ENCODE measurements at places on chromosomes 3 and 15.
A peak's percentile ranks its signal among the peaks of the same experiment; 100 is the strongest.

DNA sequence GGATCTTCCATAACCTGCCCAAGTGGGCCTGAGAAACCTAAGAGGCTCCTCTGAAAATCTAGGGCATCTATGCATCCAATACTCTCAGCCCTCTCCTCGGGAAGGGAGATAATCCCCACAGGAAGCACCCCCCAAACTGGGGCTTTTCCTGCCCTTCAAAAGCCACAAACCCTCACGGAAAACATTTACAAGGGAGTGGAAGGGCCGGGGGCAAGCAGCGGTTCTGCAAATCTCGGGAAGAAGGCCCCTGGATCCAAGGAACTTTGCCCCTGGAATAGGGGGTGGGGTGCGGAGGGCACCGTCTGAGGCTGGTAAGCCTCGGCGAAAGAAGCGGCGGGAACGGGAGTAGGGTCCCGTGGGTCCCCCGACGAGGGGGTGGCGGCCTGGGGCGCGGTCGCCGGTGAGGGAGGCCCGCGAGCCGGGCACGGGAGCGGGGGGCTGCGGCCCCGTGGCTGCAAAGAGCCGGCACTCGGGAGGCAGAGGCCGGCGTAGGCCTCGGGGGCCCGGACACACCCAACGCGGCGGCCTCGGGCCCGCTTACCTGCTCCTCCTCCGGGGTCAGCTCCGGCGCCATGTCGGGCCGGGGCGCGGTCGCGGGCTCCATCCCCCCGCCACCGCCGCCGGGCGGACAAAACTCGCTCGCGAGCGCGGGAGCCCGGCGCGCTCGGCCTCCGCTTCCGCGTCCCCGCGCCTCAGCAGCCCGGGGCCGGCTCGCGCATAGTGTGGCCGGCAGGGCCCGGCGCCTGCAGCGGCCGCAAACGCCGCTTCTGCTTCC is 755 bp downstream of the PTPN9 start:
- no peak for DNase-seq

DNA sequence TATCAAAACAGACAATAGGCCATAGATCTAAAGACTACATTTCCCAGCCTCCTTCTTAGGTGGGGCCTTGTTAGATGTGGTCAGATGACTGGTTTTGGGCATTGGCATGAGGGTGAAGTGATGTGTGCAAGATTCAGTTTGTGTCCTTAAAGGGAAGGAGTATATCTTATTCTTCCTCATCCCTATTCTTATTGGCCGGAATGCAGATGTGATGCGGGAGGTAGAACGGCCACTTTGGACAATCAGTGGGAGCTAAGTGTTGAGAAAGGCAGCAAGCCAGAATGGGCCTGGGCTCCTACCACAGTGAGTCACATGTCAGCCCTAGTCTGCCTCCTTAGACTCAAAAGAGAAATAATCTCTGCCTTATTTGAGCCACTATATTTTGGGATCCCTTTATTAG is 89.8 kb upstream of the MEX3B start:
- no peak for DNase-seq

- no peak for DNase-seq
Measured at GRCh38 chr3:101851850-101852714, 2.8 kb downstream of the NFKBIZ start.

DNA sequence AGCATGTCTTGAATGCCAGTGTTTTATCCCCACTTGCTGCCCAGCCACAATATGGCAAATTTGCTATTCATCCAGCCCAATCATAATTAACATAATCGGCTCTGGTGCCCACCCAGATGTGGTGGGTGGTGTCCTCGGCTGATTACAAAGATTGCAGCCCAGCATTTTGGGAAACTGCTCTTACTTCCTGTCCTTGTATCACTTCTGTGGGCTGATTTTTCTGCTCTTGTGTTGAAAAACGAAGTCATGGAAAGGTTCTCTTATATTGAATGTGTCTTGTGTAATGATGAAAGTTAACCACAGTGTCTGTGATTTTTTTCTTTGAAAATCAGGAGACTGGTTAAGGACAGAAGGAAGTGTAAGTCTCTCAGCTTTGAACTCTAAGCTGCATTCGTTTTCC is 141.7 kb downstream of the CACNA2D3 start:
- DNase-seq: no peak

DNA sequence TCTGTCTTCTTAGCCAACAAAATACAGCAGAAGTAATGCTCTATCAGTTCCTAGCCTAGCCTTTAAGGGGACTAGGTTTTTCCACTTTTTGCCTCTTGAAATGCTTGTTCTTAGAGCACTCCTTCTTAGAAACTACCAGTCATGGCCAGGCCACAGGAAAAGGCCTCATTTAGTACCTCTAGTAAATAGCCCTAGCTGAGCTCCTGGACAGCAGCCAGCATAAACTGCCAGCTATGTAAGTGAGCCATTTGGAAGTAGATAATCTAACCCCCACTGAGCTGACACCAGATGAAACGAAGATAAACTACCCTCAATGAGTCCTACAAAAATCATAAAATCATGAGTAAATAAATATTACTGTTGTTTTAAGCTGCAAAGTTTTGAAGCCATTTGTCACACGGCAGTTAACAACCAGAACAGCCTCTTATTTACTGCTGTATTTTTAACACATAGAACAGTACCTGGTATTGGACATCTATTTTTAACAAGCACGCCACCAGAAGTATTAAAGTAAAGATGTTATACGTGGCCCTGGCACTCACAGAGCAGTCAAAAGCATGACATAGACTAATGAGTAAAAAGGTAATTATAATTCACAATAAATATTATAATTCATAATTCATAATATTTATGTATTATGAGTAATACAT is 12.0 kb downstream of the TBC1D5 start:
- DNase-seq: no peak

DNA sequence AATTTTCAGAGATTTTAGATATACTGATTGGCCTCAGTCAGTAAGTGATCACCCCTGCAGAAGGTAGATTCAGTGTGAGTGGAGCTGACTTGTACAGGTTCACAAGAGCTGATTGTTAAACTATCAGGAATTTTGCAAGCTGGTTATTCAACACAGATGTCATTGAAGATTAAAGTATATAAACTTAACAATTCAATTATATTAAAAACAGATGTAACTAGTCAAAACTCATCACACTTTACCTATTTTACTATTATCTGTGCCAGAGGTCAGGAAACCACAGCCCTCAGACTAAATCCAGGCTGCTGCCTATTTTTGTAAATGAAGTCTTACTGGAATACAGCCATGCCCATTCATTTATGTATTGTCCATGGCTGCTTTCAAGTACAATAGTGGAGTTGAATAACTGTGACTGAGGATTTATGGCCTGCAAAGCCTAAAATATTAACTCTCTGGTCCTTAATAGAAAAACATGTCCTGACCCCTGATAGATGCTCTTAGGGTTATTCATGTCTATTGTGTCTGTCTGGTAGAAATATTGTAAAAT is 429.3 kb upstream of the PDZRN3 start:
- DNase-seq: no peak

DNA sequence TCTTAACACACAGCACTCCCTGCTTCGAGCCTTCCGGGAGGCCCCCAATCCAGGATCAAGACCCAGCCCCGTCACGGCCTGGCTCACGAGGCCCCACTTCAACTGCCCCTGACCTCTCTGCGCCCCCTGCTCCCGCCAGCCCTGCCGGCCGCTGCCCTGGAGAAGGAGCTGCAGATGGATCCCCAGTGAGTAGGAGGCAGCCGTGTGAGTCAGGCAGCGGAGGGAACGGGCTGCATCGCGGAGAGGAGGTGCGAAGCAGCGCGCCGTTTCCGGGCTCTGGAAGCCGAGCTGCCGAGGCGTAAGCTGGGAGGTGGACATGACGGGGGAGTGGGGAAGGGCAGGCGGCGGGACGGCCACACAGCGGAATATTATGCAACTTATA is 133.4 kb downstream of the TPRA1 start:
- peak; percentile 19 for DNase-seq

- DNase-seq: no peak
Measured at GRCh38 chr3:149777414-149778214, 14.7 kb downstream of the ANKUB1 start.

DNA sequence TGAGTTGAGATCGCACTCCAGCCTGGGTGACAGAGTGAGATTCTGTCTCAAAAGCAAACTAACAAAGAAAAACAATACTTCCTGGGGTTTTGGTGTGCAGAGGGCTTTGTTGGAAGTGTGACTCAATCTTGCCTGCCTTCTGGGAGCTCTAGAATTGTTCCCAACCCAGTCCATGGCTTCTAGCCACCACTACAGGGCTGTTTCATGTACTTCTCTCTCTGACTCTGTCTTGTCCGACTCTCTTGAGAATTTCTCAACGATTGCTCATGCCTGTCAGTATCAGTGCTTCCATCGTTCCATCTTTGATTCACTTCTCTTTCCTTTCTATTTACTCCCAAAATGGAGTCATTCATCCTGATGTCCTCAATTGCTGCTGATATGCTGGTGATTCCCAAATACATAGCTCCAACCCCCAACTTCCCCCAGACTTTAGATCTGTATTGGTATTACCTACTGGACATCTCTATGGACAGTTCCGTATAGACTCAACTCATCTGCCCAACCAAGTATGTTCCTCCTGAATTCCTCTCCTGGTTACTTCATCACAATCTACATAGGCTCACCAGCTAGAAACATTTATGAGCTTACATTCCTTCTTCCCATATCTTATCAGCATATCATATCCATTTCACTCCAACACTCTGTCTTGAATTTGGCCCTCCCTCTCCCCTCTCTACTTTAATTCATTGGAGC is 1.8 kb upstream of the AP2M1 start:
- no peak for DNase-seq

DNA sequence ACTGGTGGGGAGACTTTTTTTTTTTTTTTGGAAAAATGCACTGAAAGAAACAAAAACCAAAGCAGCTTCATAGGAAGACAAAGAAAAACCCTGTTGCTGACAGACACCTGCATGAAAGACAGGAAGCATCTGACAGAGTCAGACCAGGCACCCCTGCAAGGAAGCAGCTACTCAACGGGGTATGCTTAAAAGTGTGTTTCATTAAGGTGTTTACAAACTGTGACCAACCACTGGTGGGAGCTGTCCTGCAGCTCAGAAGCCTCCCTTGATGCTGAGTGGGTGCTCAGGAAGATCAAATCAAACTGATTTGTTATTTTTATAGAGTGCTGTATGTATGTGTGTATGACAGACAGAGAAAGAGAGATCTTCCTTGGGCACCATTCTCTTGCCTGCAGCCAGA is 34.7 kb upstream of the AGBL1 start:
- no peak for DNase-seq

GRCh38 chr15:29687939-29688505 is 134.2 kb downstream of the TJP1 start:
- no peak for DNase-seq

DNA sequence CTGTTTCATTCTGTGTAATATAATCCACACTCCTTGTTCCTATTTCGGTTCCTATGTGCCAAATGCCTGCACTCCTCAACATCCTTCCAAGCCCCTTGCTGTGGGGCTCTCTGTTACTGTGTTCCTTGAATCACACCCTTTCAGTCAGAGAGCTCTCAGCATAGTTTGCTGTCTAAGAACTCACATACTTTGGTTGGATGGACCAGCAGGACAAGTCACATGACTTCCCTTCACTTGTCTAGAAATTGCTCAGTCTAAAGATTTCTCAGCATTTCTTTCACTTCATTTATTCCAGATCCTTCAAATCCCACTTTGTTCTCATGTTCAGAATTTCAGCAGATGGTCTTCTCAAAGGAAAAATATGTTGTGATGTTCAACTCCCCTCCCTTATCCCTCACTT is 203.5 kb upstream of the PFN2 start:
- DNase-seq: no peak

DNA sequence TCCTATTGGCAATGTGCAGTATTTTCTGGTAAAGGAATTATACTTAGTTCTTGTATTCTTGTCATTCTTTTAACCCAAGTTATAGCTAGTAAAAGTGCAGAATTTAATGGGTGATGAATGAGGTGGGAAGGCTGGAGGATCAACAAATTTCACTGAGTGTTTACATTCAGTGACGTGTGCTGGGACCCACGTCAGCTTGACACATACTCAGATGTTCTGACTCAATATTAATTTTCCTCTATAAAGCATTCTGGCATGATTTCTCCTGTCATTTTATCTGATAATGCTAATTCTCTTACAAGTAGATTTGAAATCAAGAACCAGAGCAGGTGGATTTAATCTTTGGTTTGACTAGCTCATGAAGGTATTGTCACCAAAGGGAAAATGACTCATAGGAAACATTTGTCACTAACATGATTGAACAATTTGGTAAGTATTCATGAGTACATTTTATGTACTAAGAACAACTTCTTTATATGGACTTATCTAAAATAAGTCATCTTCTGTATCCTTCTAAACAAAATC is 71.0 kb upstream of the SYNPR start:
- no peak for DNase-seq

DNA sequence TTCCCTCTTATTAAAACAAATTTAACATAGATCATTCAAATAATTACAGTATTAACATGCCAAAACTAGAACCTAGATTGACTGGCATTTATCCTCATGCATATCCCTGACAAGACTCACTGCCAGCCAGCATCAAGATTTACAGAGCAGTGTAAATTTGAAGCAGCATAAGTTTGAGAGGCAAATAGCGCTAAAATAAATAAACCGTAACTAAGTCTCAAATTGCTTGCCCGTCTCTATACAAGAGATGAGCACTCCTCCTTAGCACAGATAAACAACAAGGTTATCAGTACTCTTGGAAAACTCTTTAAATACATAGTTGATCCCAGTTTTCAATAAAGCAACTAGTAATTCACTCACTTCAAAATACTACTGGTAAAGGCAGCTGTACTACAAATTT is 29.6 kb downstream of the MSL2 start:
- DNase-seq: no peak

GRCh38 chr15:91407269-91407889 is 307.3 kb downstream of the SV2B start:
- DNase-seq: no peak

GRCh38 chr3:100641471-100642032 is 32.2 kb downstream of the ADGRG7 start:
- no peak for DNase-seq

DNA sequence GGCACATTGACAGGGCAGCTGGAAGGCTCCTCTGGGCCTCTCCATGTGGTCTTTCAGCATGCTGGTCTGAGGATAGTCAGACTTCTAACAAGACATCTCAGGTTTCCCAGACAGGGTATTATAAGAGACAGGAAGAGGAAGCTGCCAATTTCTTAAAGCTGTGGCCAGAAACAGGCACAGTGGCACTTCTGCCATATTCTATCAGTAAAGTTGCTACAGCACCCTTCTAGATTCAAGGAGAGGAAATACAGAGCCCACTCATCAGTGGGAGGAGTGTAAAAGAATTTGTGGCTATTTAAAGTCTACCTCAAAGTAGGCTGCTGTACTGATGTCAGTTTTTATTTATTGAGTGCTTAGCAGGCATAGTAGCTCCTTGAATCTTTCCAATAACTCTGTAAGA is 55.5 kb downstream of the BTD start:
- DNase-seq: no peak

DNA sequence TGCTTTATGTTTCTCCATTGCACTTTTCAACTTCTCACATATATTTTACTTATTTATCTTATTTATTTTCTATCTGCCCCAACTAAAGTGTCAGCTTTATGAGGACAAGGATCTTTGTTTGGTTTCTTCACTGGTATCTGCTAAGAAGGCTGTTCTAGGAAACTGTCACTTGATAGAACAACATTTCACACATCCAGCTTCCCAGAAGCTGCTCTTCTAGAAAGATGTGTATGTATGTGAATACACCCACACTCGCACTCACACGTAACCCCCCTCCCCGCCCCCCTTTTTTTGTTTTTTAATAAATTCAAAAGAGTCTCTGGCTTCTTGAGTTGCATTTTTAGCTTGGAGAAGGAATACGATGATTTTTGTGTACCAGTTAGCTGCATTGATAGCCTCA is 143.1 kb downstream of the AKAP13 start:
- no peak for DNase-seq
